ENCODE measurements at places on chromosomes 5 and 9.
A peak's percentile ranks its signal among the peaks of the same experiment; 100 is the strongest.

- peak; percentile 1 for DNase-seq
Observed at GRCh38 chr5:146565764-146566367, 49.9 kb upstream of the GPR151 start.

DNA sequence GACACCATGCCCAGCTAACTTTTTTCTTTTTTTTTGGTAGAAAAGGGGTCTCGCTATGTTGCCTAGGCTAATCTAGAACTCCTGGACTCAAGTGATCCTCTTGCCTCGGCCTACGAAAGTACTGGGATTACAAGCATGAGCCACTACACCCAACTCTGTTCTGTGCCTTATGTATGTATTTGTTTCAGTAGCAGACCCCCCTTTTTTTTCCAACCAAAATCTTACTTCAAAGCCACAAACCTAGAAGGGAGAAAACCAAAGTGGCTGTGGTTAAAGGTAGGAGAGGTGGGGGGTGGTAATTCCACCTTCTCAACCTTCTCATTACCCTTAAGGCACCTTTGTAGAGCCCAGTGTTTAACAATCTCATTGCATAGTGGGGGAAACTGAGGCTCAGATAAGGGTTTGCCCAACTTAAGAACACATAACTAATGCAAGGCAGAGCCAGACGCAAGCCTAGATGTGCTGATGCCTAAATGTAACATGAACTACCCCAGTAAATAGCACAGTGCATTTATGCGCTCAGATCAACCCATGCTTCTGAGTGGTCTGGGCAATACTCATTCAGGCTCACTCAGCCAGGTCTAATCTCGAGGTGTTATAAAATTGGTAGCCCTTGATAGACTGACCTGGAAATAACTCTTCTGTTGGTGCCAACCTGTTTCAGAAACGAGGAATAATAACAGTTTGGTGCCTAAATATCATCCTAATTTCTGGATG, 33.0 kb downstream of the ITK start:
- no peak for DNase-seq

DNA sequence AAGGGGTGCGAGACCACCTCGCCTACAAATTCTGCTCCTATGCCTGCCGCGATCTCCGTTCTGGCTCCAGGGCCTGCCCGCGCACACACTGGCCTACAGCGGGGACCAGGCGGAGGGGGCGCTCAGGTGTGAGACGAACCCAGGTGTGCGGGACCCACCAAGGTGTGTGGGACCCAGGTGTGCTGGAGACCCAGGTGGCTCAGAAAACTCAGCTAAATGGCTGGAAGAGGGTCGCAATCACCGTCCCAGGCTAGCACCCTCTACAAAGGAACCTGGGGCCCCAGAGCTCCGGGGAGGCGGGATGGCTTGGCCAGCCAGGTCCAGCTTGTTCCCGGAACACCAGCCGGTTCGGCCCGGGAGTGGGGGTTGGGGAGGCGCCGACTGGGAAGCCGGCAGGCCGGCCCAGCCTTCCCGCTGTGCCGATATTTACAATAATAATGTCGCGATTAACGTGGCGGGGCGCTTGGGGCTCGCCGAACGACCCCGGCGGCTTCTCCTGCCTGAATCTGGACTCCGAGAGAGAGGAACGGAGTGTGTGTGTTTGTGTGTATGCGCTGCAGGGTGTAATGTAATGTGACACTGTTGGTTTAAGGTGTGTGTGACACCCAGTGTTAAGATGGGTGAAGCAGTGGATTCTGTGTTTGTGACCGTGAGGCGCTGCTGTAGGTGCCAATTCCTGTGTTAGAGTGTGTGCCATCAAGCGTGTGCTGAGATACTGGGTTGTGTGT, 1.4 kb downstream of the PCDH1 start:
- no peak for DNase-seq

DNA sequence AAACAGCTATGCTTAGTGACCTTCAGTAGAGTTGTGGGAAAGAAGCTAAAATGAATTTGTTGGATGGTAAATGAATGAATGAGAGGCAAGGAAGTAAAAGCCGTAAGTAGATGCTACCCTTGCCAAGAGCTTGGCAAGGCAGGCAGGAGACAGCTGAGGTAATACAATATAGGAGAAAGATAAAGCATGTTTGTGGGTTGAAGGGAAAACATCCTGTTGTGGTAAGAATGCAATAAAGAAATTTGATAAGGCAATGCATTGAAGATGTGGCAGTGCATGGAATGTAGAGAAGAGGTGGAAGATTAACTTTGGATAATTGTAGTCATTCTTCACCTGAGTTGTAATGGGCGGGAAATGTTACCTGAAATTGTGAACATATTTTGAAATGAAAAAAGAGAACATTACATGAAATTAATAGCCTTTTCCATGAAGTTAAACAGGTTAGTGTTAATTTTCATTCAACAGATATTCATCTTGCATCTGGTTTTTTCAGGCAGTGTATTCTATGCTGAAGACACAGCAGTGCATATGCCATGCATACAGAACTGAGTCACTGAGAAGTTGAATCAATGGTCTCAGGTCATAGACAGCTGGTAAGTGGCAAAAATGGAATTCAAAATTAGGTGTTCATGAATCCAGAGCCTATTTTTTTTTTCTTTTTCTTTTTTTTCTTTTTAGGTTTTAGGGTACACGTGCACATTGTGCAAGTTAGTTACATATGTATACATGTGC, 43.4 kb upstream of the SPINK5 start:
- DNase-seq = no peak

GRCh38 chr9:615756-616155, 225.7 kb upstream of the DMRT1 start:
- DNase-seq = no peak

DNA sequence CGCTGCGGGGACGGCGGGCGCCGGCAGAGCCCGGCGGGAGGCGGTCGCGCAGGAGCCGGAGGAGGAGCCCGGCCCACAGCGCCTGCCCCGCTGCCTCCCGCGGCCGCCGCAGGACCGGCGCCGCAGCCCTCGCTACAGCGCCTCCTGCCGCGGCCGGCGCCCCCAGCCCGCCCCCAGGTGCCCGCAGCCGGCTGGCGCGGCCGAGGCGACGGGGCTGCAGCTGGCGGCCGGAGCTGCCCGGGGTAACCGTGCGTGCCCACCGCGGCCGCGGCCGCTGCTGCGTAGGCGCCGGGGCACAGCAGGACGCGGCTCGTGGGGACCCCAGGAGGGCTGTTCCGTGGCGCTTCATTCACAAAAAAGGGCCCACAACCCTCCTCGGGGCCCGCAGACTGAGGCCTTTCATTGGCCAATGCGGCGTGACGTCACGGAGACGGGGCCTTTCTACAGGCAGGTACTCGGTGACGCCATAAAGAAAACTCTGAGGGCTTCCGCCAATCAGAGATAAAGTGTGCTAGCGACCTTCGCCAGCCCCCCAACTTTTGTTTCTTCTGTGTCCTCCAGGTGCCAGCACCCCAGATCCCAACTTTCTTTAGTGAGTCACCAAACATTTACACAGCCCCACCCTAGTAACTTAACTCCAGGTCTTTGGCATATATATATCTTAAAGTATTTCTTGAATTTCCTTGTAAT, at the start of gene CDC14B:
Gene CDC14B, minus strand, starts transcription at position 353 of the 690 bp plus-strand sequence. CDS start 465 bp downstream, outside the sequence.
- peak; percentile 94 for DNase-seq
